Activated CD4-positive, alpha-beta T cell treated with anti-CD3 and anti-CD28 coated beads, Interleukin-2, amount 10 ng/mL, durations not matched to agents 7 days and 5 days (primary cell): ENCODE measurements at places on chromosomes 3 and 15. TPM values are rescaled to one million over a fixed set of nuclear protein-coding genes. Genes with fewer than 3 reads are reported as not detected.

Gene SEMA3F
- not detected for total RNA-seq

Gene GLCE
- 3.8 TPM for total RNA-seq

DNA sequence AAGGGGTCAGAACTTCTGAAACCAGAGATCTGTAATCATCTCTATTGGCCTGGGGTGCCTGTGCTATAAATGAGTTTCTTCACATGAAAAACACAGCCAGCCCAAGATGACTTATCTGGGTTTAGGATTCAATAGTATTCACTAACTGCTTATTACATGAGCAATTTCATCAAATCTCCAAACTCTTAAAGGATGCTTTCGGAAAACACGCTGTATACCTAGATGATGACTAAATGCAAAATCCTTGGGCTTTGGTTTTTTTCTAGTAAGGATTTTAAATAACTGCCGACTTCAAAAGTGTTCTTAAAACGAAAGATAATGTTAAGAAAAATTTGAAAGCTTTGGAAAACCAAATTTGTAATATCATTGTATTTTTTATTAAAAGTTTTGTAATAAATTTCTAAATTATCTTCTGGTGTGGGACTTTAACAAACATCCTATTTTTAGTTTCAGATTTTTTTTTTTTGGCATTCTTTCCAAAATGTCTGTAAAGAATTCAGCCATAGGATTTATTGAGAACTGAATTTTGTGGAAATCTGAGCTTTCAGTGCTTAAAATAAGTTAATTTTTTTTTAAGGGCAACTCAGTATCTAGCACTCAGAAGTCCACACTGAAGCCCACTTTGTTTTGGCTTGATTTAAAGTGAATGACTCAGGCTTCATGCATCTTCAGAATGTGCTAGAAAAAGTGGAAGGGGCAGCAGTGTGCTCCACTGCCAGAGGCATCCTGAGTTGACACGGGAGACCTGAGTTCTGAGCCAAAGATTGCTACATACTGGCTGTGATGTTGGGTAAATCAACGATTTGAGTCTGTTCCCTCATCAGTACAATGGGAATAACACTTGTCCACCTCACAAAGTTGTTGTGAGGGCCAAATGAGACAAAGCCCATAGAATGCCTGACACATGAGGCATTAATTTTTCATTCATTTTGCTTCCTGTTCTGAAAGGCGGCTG lies 18.7 kb downstream of the TMEM43 start:
- DNase-seq, result no peak

DNA sequence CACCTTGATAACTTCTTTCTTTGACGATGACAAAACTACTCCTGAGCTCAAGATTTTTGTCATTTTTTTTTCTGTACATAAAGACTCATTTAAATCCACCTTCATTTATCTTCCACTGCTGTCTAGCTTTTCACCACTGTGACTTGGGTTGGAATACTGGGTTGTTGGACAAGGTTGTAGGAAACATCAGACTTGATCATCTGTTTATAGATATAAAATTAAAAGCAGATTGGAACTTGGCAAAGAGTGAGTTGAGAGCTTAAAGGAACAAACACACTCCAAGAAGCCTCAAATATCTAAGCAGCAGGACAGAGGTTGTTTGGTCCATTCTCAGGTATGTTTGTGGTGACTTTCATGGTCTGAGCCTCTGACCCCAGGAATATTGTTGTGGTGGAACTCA lies 141.7 kb upstream of the NDN start:
- DNase-seq, result no peak

DNA sequence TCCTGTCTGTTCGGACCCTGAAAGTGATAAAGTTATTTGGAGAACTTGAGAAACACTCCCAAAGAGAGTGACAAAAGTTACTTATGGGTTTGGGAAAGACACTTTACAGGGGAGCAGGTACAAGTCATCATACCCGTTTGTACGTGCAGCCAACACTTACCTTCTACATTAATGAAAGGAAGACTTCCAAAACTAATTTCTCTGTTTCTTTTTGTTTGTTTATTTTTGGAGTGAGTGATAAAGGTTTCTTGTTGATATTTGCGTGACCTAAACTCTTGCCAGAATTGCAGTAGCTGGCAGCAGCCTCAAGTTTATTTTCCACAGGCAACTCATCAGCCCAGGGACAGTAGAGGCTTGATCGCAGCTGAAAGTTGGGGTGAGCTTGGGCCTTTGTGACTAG lies 8.4 kb downstream of the ABHD2 start:
- DNase-seq, result no peak
